Stimulated activated CD4-positive, alpha-beta T cell treated with anti-CD3 and anti-CD28 coated beads, Interleukin-15, amount 100 ng/mL, for 48 hours (primary cell): ENCODE measurements at places on chromosomes 2 and 18.

DNA sequence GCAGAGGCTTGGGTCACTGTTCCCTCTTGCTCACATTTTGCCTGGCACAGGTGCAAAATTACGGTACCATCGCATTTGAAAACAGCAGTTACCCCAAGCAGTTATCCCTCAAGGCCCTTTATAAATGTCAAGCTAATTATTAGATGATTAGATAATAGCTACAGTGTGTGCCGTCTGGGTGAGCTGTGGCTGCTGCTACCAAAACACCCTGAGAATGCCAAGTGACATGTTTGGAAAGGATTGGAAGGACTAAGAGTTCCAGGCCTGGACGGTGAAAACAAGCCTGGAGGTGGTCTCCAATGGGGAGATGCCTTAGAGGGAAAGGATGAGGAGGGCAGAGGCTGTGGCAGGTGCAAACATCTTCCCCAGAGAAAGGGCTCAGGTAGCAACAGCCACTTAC lies 120.6 kb downstream of the CAPN13 start:
- DNase-seq = no peak

DNA sequence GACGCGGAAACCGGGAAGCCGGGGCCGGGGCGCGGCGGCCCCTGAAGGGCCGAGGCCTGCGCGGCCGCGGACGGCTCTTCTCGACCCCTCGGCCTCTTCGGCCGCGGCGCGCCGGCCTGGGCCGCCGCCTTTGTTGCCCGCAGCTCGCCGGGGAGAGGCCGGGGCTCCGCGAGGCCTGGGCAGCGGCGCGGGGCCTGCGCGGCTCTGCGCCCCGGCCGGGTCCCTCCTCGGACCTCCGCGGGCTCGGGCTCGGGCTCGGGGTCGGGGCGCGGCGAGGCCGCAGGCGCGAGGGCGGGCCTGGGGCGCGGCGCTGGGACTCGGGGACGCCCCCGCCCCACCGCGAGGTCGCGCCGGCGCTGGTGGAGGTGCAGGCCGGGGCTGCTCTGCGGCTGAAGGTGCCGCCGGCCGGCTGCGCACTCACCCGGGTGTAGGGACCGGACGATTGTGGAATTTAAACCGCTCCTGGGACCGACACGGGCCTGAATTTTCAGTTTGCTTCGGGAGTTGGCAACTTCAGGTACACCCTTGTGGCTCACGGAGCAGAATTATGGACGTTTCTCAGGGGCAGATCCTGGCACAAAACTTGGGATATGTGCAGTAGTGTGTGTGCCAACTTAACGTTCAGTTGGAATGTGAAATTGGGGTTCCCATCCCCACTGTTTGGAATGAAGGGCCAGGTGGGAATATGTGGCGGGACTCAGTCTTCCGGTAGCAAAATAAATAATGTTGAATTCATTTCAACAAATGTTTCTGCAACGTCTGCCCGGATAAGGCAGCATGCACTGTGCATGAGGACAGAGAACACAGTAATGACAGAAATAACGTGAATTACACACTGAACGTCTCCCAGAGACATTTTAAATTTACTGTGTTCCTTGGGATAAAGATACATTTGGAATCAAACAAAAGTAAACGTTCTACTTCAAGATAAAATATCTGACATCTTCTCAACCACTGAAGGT lies 787 bp downstream of the SOCS6 start:
- DNase-seq = peak; percentile 2

- DNase-seq = peak; percentile 24
Measured at GRCh38 chr2:203578759-203579643, 43.9 kb upstream of the RAPH1 start.

- DNase-seq = no peak
Measured at GRCh38 chr2:233120459-233120858, 60.3 kb downstream of the INPP5D start.

- no peak for DNase-seq
Measured at GRCh38 chr2:220224691-220225543, 597.5 kb downstream of the SLC4A3 start.

DNA sequence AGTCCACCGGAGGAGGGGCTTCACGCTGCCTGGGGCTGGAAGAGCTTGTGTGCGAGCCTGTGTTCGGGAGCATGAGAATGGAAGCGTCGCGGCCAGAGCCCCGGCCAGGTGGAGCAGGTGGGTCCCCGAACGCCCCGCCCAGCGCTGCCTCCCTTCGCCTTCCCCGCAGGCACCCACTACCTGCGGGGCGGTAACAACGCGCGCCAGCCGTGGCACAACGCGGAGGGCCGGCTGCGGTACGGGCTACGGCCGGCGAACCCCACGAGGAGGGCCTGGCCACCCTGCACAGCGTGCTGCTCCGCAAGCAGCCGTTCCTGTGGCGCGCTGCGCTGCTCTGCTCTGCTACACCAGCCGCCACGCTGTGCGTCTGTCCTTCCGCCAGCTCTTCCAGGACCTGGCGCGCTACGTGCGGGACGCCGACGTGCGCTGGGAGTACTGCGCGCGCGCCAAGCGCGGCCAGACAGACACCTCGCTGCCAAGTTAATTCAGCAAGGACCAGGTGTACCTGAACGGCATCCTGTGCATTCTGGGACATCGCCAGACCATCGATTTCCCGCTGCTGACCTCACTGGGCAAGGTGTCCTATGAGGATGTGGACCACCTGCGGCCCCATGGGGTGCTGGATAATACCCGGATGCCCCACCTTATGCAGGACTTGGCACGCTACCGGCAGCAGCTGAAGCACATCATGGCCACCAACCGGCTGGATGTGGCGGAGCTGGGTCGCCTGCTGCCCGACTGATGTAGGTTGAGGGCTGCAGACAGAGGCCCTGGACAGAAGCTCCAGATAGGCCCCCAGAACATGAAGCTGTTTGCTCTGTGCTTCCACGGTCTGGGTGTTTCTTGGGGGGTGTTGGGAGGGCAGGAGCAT lies 200.6 kb downstream of the NAPG start:
- DNase-seq = no peak

- no peak for DNase-seq
Measured at GRCh38 chr2:137023205-137023604, 257.9 kb downstream of the THSD7B start.

DNA sequence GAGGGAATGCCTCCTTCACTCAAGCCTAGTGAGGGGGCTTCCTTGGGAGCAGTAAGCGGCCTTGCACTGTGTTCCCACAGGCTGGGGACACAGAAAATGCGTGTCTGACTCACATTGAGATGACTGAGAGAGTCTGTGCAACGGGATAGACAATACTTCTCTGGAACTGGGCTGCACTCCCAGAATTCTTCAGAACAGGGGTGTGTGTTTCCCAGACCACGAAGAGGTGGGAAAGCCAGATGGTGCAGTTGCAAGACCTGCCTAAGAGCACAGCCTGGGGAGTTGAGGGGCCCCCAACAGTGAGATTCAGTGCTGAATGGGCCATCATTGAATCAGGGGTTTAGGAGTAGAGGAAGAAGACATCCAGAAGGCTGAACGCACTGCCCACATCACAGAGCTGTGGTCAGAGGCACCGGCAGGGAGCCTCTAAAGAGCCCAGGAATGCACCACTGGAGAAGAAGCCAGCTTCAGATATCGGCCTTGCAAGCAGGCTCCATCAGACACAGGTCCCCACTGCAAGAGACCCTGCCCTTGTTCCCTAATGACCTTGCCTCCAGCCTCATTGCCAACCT lies 36.6 kb upstream of the MRPL19 start:
- no peak for DNase-seq

- DNase-seq = peak; percentile 50
Measured at GRCh38 chr2:136206613-136207012, 88.7 kb upstream of the CXCR4 start.

DNA sequence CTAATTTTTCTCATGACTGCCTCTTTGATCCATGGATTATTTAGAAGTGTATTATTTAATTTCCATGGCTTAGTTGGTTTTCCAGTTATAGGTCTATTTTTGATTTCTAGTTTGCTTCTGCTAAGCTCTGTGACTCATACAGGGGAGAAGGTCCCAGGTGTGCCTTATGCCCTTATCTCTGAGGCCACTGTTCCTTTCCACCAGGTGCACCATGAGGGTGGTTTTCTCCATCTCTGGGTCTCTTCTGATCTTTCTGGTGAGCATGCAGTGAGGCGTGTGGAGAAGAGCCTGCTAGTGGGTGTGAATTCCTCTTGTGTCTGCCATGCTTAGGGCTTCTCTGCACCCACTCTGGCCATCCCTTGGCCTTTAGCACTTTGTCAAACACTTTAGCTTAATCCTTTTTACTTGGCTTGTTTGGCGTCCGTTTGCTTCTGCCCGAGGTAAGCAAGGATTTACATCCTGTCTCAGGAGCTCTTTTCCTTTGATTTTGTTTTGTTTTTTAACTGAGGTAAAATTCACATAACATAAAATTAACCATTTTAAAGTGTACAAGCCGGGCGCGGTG lies 129.8 kb upstream of the ARL4C start:
- DNase-seq = no peak

DNA sequence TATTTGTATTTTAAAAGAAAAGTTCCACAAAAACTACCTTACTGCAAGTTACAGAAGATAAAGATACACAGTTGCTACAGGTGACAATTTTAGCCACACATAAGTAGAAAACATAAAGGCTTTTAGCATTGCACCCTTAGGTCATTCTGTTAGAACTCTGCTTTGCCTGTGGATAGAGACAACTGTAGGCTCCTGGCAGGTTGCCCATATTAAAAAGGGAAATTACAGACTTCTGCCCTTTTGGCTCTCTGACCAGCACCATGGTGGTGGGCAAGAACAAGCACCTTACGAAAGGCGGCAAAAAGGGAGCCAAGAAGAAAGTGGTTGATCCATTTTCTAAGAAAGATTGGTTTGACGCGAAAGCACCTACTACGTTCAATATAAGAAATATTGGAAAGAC lies 223.3 kb downstream of the MC4R start:
- no peak for DNase-seq

GRCh38 chr2:38875227-38875575 lies 533 bp downstream of the DHX57 start:
- no peak for DNase-seq

- no peak for DNase-seq
Measured at GRCh38 chr18:26493021-26493420, 55.3 kb downstream of the KCTD1 start.

GRCh38 chr2:113407446-113408099 lies 29.9 kb upstream of the ZNG1B start:
- DNase-seq = no peak

DNA sequence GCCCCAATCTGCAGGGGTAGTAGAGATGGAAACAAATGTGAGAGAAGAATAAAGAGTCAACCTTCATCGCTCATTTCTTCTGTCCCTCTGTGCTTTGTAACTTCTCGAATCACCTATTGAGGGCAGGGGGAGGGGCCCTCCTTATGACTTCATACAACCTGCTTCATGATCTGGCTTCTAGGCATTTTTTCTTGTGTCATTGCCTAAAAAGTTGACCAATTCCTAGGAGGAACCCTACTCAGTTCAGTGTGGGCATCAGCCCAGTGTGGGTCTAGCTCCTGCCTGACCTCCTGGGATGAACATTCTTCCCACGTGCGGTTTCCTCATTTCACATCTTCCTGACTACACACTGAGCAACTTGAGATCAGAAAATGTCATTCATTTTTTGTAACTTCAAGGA lies 46.3 kb upstream of the CREB1 start:
- no peak for DNase-seq

DNA sequence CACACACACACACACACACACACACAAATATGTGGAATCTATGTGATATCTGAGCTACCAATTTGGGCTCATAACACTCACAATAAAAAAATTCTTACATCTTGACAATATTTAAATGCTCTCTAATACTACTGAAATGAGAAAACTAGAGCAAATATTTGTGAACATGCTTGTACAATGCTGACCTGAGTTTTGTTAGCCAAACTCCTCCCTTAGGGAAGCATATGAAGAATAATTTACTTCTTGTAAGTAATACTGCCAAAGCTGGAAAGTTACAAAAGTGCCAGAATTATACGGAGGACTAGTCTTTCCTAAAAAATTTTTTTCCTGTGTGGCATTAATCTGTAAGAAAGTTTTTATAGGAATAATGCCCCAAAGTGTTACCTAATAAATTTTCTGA lies 18.5 kb downstream of the MBD2 start:
- DNase-seq = no peak

GRCh38 chr2:8361930-8362329 lies 319.9 kb upstream of the ID2 start:
- no peak for DNase-seq

- no peak for DNase-seq
Measured at GRCh38 chr2:10903861-10904210, 7.9 kb upstream of the KCNF1 start.

DNA sequence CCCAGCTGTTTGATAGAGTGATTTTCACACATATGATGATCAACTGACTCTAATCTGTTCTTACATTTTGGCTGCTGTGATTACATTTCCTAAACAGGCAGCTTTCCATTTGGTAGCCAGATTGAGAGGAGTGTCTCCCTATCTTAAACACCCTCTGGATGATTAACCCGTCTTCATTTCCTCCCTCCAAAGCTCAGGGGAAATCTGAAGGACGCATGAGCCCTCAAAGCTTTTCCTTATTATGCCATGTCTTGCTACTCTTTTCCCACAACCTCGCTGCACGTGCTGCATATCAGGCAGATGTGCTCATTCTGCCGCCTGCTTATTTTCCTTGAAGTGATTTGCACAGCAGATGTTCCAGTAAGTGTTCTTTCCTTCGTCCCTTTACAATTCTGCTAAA lies 837.4 kb downstream of the LRRTM4 start:
- DNase-seq = no peak

DNA sequence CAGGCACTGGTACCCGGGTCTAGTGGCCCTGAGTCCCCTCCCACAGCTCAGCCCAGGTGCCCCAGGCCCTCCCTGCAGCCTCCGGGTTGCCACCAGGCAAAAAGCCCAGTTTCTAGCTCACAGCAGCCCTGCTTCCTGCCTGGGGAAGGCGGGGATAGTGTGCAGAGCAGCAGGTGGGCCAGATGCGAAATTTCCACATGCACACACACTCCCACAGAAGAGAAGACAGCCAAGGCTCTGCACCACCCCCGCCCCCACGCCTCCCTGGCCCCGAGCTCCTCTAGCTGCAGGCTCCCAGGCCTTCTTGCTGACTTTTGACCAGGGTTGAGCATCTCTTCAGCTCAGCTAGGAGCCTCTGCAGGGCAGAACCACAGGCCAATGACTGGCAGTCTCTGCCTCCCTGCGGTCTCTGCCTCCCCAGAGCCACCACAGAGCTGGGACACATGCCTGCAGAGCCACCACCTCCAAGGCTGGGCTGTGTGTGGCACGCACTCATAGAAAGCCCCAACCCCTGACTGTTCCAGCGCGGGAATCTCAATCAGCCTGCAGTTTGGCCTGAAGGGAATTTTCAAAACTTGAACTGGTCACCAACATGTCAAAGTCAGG lies 7.2 kb downstream of the SLC66A2 start:
- no peak for DNase-seq

- no peak for DNase-seq
Measured at GRCh38 chr2:46644690-46645385, 165.5 kb downstream of the TMEM247 start.

- DNase-seq = no peak
Measured at GRCh38 chr2:85908506-85908905, 19.7 kb upstream of the ST3GAL5 start.
